ENCODE measurements at places on chromosomes 13 and 19.

DNA sequence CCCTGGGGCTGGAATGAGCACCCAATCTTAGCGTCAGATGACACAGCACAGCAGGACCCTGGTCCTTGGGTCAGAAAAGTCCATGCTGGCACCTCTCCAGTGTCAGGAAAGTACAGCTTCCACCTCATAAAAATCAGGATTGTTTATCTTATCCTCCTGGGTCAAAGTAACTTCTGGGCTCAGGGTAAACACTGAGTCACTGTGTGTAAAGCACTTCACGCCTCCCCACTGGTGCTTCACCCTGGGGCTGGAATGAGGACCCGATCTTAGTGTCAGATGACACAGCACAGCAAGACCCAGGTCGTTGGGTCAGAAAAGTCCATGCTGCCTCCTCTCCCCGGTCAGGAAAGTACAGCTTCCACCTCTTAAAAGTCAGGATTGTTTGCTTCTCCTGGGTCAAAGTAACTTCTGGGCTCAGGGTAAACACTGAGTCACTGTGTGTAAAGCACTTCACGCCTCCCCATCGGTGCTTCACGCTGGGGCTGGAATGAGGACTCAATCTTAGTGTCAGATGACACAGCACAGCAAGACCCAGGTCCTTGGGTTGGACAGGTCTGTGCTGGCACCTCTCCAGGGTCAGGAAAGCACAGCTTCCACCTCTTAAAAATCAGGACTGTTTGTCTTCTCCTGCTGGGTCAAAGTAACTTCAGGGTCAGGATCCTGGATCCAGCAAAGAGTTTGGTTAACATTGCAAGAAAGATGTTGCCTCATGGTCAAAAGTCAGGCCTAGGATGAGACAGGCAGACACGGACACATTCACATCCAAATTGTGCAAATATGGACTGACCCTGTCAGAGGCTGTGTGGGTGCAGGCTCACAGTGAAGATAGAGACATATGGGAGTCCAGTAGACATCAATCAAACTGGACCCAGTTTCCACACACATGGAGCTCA, 39.2 kb upstream of the CYP2A7 start:
- peak; percentile 59 for DNase-seq

GRCh38 chr13:53017433-53017970, 11.1 kb upstream of the OLFM4 start:
- no peak for DNase-seq

- no peak for DNase-seq
These were observed 196.5 kb downstream of the TEX29 start for GRCh38 chr13:111516712-111517640.

- no peak for DNase-seq
These were observed 12.6 kb downstream of the LSM4 start for GRCh38 chr19:18310118-18310909.

GRCh38 chr19:33620611-33621010, 1.1 kb upstream of the CHST8 start:
- DNase-seq = no peak

- no peak for DNase-seq
These were observed 23.5 kb downstream of the NKPD1 start for GRCh38 chr19:45137179-45137761.

DNA sequence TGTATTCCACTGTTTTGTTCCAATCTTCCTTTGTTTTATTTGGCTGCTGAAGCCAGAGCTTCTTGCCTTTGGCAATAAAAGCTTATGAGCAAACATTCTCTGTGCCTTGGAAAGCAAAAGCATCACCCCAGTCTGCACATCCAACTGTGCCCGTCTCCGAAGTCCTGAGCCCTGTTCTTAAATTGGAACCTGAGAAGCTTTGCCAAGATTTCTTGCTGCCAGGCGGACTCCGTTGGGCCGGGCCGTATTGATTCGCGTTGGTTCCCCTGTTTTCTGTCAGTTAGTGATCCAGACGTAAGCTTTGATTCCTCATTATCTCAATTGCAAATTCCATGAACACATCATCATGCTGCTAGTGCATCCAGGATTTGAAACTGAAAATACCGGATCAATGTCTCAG, 793.0 kb downstream of the OLFM4 start:
- no peak for DNase-seq

- DNase-seq = no peak
These were observed 731.7 kb upstream of the GPC6 start for GRCh38 chr13:92494915-92495314.

DNA sequence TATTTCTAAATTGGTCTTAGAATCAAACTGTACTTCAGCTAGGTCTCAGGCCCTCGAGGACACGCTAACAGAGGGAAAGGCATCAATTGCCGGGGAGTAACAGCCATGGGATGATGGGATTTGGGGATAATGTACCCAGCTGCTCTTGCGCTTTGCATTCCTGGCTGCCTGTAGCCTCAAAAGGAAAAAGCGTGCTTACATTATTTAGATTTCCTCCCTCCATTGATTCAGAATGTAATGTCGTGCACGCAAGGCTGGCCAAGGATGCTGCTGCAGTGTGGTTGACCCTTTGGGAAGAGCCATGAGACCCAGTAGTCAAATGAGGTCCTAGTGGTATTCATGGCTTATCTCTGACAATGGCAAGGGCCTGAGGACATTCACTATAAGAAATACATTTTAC, 95.1 kb downstream of the SLC7A1 start:
- DNase-seq = no peak

- no peak for DNase-seq
These were observed 3.8 kb upstream of the ALOX5AP start for GRCh38 chr13:30731361-30732045.

- no peak for DNase-seq
These were observed 1825.3 kb downstream of the SLITRK5 start for GRCh38 chr13:89496478-89496877.

DNA sequence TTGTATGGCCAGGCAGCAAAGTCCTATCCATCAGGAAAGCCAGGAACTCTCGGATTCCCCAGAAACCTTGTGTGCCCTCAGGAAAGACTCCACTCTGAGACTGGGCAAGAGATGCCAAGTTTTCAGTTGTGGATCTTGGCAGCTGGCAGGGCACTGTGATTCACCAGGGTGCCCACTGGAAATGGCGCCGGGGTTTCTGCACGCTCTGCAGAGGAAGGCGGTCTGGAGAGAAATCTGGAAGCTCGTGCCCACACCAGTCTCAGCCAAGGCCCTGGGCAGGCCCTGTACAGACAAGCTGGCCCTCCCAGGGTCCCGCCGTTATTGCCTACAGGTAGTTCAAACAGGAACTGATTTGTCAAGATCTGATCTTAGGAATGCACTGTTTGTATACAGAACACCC, 4.9 kb downstream of the NAPA start:
- DNase-seq = no peak

DNA sequence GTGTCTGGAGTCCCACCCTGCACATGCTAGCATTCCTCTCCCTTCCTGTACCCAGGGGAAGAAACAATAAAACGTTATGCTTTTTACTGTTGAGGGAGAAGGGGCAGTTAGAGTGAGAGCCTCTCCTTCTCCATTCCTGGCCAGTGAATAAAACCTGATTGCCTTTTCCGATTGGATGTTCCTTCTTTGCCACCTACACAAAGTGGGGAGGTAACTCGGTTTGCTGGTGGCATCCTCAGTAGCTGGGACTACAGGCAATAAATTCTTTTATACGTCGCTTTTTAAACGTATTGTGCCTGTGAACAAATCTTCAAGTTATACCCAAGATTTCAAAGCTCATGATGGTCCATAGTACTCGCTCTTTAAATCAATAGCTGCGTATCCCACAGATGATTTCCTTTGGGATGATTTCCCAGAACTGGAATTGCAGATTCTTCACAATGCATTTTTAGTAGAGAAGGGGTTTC, 660 bp upstream of the MVB12A start:
- no peak for DNase-seq

GRCh38 chr19:51600940-51601580, 29.1 kb downstream of the SIGLEC5 start:
- no peak for DNase-seq

DNA sequence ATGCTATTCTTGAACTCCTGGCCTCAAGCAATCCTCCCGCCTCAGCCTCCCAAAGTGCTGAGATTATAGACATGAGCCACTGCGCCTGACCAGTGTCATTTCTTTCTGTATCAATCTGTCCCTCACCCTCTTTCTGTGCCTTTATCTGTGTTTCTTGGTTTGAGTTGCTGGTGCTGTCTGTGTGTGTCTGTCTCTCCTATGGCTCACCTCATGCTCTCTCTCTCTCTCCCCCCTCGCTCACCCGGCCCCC, 9.9 kb downstream of the IRF2BP1 start:
- no peak for DNase-seq

DNA sequence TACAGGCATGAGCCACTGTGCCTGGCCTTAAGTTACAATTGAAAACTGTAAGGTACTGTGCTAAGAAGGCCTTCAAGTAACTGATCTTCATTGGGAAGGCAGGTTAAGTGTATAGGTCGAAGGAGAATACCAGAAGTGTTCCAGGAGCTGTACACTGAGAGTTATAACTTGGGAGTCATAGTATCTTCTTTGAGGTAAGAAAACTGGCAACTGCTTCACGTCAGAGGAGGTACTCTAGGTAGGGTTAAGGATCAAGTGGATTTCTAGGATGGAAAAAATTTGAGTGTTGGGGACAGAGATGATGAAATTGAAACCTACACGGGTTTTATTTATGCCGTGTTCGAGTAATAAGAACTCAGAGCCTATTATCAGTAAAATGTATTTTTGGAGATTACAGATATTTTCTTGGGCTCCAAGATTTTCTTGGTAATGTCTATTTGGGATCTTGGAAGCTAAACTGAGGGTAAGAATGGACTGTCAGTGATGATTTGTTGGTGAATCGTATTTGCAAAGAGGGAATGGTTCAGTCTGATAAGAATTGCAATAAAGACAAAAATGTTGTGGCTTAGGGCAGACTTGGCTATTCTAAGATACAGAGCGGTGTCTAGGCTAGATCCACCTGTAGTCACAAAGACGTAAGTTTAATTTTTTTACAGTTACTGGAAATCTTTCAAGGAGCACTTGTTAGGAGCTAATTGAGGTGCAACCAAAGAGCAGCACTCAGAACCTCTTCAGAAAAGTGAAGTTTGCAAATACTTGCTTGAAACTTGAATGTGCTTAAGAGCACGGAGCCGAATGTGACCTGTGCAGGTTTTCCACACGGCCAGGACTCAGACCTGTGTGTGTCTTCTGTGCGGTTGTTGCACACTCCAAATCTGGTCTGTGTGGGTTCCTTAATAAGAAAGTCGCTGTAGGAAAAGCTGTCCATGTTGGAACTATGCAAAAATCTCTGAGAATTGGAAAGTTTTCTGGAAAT, 102.5 kb downstream of the URI1 start:
- DNase-seq = no peak

GRCh38 chr19:38015216-38015615, 108.2 kb downstream of the SIPA1L3 start:
- no peak for DNase-seq

- DNase-seq = no peak
These were observed 12.7 kb downstream of the LPAR6 start for GRCh38 chr13:48400090-48400694.

- no peak for DNase-seq
These were observed 6.0 kb upstream of the NKPD1 start for GRCh38 chr19:45166723-45167252.

DNA sequence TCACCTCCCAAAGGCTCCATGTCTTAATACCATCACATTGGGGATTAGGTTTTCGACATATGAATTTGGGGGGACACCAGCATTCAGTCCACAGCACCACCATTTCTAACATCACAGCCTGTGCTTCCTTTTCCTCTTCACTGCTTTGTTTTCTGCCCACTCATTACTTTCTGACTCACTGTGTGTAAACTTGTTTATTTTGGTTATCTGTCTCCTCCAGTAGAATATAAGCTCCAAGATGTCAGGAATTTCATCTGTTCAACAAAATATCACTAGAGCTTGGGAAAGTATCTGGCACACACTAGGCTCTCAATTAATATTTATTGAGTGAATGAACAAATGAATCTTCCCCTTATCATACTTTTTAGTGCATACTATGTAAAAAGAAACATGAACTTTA, 152.0 kb downstream of the NUFIP1 start:
- DNase-seq = no peak

DNA sequence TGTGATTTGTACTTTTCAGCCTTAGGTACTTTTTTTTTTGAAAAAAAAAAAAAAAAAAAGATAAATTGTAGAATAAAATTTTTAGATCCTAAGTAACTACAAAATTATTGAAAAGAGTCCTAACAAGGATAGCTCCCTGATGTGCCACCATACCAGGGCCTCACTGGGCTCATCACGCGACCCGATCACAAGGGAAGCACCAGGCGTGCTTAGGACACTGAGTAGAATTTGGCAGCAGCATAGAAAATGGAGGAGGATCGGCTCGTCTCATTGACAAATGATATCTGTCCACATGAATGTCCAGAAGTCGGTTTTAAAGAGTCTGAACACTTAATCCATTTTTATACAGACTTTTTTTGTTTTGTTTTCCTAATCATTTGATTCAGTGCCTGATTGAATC, 179.0 kb downstream of the STK24 start:
- DNase-seq = no peak

- DNase-seq = no peak
These were observed 140.2 kb downstream of the NUFIP1 start for GRCh38 chr13:44848920-44849676.

DNA sequence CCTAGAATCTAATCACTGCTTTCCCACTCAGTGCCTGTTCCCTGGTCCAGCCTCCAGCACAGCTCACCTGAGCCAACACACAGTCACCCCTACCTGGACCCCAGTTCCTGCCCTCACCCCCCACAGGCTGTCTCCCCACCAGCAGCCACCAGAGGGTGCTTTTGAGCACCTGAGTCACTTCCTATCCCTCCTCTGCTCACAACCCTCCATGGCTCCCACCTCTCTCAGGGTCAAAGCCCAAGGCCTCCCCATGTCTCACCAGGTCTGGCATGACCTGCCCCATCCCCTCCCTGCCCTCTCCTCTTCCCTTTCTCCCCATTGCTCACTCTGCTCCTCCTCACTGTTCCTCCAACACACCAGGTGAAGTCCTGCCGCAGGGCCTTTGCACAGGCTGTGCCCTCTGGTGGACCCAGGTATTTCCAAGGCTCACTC, 7.1 kb upstream of the DPP9 start:
- DNase-seq = peak; percentile 37

DNA sequence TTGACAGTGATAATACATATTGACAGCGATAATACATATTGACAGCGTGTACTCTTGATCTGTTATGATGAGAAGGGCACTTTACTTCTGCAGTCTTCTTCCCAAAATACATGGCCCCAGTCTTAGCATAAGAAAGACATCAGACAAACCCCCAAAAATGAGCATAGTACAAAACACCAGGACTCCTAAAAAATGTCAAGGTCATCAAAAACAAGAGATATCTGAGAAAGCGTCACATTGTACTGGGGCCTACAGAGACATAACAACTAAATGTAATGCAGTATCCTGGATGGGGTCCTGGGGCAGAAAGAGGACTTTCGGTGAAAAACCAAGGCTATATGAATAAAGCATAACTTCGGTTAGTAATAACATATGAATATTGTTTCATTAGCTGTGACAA, 731.5 kb upstream of the SGCG start:
- no peak for DNase-seq

- peak; percentile 29 for DNase-seq
These were observed 8.7 kb downstream of the SIGLECL1 start for GRCh38 chr19:51259348-51260245.
